ELR (cell line): ENCODE measurements at places on chromosomes 12 and 14.

GRCh38 chr14:55157080-55157479 is 28.0 kb downstream of the LGALS3 start:
- no peak for DNase-seq

GRCh38 chr14:38339696-38340095 is 83.8 kb upstream of the CLEC14A start:
- DNase-seq = peak; percentile 92

- peak; percentile 50 for DNase-seq
Observed at GRCh38 chr12:6478416-6478815, 7.9 kb upstream of the VAMP1 start.

- no peak for DNase-seq
Observed at GRCh38 chr14:98470663-98471062, 801.3 kb downstream of the BCL11B start.

DNA sequence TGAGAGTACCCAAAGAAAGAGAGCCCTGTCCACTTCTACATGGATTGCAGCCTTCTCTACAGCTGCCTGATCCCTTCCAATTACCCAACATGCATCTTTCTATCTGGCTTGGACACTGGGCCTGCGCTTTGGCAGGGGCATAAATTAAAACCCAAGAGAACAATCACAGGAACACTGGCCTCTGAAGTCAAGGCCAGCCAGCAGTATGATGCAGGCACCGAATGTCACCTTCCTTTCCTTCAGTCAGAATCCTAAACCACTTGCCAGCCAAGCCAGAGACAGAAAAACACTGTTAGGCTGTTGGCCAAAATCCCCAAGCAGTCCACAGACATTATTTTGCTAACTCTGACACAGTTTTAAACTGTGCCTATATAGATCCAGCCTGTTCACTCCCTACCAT is 113.7 kb downstream of the DUSP6 start:
- DNase-seq = no peak

- DNase-seq = peak; percentile 70
Observed at GRCh38 chr14:66228267-66228970, 257.8 kb upstream of the CCDC196 start.

DNA sequence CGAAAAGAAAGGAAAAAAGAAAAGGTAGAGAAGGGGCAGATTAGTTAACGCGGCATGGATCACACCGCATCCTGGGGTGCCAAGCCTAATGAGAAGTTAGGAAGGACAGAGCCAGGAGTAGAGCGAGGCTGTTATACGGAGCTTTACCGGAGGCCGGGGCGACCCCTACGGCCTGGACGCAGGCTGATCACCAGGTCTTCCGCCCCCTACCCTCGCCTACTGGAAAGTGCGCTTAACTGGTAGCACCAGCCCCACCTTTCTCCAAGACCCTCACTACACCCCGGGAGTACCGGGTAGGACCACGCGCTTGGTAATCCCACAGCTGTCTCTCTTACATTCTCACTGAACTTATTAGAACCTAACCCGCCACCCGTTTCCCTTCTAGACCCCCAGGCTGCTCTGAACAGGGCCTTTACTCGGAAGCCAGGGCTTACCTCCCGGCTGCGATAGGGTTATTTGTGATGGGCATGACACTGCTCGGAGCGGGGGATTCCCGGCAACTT is 33.8 kb downstream of the WBP11 start:
- DNase-seq = no peak

- no peak for DNase-seq
Observed at GRCh38 chr12:110606253-110606611, 7.7 kb upstream of the TCTN1 start.

DNA sequence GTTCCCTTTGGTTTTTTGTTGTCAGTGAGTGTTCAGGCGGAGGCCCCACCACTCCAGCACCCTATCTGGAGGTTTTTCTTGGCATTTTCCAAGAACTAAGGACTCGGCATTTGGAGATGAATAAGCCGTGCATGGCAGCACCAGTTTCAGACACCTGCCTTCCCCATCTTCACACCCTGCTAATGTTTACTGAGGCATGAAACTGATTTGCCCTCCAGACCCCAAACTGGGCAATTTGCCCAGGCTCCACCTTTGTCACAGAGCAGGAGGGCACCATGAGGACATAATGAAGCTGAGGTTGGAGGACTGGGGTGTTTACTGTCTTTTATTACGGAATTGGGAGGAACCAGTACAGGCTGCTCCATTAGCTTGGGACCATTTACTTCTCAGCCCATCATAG is 113.4 kb downstream of the LGMN start:
- no peak for DNase-seq

DNA sequence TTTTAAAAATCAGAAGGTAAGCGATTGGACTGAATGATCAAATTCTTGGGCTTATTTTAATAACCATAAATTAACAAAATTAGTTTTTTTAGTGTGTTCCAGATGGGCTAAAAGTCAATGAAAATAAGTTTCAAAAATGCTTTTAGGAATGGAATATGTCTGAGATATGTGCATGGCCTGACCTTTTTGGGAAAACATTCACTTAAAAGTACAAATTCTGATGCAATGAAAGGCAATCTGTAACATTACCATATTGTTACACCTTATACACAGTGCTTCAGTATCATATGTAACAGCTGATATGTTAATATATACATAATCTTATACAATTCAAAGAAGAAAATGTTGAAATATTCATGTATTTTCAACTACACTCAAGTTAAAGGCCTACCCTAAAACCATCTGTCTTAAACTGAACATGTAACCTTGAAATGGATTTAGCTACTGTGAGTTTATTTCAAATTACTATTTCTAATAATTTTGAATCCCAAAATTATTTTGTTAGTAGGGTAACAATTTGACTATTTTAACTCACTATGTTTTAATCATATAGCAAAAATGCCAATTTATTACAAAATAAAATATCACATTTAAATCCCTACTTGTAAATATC is 84.8 kb downstream of the EEA1 start:
- no peak for DNase-seq

GRCh38 chr14:82872494-82872893 is 1338.8 kb upstream of the SEL1L start:
- DNase-seq = no peak

DNA sequence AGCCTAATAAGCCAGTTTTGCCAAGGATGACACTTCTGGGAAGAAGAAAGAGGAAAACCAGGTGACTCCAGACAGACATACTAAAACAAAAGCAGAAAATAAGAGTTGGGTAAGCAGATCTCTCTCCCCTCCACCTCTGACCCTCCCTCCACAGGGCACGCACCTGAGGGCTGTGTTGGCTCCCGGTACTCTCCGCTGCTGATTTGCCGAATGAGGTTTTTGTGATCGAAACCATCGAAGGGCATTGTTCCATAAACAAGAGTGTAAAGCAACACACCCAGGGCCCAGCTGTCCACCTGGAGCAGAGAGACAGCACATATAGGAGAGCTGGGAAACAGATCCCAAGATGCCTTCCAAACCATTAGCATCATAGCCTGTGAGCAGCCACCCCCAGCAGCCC is 68.1 kb downstream of the NUAK1 start:
- DNase-seq = no peak

- no peak for DNase-seq
Observed at GRCh38 chr14:99675951-99676350, 8.1 kb upstream of the CYP46A1 start.

DNA sequence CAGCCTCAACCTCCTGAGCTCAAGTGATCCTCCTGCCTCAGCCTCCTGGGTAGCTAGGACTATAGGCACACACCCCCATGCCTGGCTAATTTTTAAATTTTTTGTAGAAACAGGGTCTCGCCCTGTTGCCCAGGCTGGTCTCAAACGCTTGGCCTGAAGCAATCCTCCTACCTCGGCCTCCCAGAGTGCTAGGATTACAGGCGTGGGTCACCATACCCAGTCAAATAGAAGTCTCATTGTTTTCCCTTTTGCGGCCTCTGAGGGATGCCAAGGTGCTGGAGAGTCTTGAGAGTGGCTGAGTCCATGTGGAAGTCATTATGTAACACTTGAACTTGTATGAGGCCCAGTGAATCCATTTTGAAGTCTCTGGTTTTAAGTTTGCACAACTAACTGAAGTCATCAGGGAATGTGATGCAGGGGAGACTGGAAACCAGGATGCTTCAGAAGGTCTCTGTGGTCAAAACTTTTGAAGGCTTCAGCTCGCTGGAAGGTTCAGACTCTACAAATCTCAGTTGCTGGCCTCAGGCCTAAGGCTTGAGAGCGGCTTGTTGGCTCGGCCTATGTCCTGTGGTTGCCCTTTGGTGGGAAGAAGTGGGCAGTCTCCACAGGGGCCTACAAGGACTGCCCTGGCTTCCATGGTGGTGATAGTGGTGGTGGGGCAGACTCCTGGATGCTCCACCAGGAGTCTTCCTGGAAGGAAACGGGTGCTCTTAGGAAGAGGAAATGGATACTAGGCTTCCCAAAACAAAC is 29.2 kb downstream of the GALNT16 start:
- no peak for DNase-seq

GRCh38 chr14:72178517-72178916 is 246.3 kb downstream of the RGS6 start:
- DNase-seq = no peak

- DNase-seq = no peak
Observed at GRCh38 chr14:104547998-104548700, 31.4 kb upstream of the C14orf180 start.

DNA sequence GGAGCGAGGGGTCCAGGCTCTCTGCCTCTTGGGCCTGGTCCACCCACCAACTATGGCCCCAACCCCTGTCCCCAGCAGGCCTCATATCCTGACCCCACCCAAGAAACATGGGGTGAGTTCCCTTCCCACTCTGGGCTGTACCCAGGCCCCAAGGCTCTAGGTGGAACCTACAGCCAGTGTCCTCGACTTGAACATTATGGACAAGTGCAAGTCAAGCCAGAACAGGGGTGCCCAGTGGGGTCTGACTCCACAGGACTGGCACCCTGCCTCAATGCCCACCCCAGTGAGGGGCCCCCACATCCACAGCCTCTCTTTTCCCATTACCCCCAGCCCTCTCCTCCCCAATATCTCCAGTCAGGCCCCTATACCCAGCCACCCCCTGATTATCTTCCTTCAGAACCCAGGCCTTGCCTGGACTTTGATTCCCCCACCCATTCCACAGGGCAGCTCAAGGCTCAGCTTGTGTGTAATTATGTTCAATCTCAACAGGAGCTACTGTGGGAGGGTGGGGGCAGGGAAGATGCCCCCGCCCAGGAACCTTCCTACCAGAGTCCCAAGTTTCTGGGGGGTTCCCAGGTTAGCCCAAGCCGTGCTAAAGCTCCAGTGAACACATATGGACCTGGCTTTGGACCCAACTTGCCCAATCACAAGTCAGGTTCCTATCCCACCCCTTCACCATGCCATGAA is 8.6 kb downstream of the ARHGAP9 start:
- DNase-seq = no peak

DNA sequence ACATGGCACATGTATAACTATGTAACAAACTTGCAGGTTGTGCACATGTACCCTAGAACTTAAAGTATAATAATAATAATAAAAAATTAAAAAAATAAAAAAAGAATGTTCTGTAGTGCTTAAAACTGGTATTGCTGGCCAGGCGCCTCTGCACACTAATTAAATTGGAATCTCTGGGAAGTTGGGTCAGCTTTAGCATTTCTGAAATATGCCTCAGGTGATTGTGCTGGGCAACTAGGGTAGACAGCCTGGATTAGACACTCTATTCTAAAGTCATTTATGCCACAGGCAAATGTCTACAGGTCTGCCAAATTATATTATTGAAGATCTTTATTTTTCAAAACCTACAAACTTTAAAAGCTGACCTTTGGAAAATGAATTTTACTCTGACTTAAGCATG is 55.3 kb downstream of the PPM1H start:
- DNase-seq = peak; percentile 40

- DNase-seq = no peak
Observed at GRCh38 chr14:103510724-103511693, 11.6 kb downstream of the CKB start.

- DNase-seq = peak; percentile 92
Observed at GRCh38 chr12:68915055-68915454, 17.9 kb downstream of the CPM start.

GRCh38 chr12:114776731-114777442 is 92.9 kb upstream of the TBX3 start:
- peak; percentile 88 for DNase-seq

GRCh38 chr14:100239840-100240667 is 1.1 kb downstream of the YY1 start:
- peak; percentile 95 for DNase-seq

GRCh38 chr14:104436741-104437701 is 142.5 kb upstream of the C14orf180 start:
- DNase-seq = no peak

- DNase-seq = no peak
Observed at GRCh38 chr12:42893803-42894202, 304.3 kb upstream of the PRICKLE1 start.

DNA sequence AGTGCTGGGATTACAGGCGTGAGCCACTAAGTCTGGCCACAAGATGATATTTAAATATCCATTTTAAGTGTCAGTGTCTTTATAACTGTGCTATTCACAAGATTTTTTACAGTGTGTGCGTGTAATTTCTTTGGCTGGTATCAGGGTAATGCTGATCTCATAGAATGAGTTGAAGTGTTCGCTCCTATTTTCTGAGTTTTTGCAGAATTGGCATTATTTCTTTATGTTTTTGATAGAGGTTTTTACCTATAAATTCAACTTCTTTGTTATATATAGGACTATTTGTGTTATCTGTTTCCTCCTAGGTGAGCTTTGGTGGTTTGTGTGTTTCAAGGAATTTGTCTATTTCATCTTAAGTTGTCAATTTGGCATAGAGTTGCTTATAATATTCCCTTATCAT is 45.6 kb downstream of the FOXN4 start:
- no peak for DNase-seq

DNA sequence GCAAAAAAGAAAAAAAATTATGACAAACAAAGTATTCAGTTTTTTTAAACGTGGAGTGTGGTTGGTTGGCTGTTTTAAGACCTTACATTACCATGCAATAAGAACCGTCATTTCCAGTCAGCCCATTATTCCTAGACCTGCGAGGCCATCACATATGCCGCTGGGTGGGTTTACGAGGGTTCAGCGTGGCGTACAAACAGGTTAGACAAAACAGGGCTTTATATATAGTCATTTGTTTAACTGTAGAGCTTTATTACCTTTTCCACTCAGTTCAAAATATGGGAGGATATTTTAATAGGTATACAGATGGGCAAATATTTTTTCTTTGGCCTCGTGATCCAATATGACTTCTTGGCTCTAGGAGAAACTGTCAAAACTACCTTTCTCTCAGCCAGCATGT is 67.2 kb downstream of the KSR2 start:
- DNase-seq = no peak

DNA sequence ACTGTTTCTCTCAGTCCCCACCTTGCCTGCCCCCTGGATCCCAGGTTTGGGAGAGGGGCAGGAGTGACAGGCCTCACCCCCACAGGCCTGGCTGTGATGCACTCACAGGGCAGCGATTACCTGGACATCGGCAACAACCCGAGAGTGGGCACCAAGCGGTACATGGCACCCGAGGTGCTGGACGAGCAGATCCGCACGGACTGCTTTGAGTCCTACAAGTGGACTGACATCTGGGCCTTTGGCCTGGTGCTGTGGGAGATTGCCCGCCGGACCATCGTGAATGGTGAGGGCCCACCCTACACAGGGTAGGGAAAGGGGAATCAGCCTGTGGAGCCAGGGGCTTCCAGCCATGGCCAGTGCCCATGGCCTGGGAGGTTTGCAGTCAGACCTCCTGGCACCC is 8.6 kb downstream of the ACVRL1 start:
- DNase-seq = no peak
